ENCODE measurements at places on chromosomes 6 and 20. TPM values are rescaled to one million over a fixed set of nuclear protein-coding genes. Genes with fewer than 3 reads are reported as not detected.

DNA sequence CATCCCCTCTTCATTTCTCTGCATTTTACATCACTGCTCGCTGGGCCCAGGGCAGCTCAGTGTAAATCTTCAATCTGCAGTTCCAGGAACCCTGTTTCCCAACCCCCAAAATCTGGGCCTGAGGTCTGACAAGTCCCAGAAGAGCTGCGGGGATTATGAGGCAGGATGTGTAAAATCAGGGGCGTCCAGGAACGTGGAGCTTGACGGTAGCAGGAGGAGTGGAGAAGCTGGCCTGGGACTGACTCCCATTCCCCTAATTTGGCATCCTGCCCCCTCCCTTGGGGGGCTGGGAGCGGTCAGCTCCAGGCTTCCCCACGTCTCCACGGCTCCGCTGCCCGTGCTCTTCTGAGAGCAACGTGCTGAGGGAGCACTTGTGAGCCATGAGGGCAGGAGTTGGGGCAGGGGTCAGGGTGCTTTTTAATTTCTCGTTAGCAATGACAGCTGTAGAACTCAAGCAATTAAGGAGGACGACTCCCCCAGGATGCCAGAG is 23.4 kb upstream of the VEGFA start:
- no peak for DNase-seq

The MAFB gene
- total RNA-seq: 39.9 TPM

DNA sequence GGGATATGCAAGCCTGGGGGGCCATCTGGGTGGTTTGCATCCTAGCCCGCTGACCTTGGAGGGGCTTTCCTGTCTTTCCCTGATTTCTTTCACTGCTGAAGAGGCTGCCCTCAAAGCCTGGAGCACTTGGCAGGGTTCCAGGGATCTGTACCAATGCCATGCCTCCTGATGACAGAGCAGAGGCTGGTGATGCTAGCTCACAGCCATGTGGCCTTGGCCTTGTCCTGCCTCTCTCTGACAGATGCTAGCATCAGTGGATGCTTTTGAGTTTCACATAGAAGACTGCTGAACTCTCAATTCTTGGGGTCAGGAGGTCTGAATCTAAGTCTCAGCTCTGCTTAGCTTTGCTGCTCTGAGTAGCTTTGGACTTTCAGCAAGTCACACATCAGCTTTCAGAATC is 21.9 kb upstream of the RREB1 start:
- no peak for DNase-seq

DNA sequence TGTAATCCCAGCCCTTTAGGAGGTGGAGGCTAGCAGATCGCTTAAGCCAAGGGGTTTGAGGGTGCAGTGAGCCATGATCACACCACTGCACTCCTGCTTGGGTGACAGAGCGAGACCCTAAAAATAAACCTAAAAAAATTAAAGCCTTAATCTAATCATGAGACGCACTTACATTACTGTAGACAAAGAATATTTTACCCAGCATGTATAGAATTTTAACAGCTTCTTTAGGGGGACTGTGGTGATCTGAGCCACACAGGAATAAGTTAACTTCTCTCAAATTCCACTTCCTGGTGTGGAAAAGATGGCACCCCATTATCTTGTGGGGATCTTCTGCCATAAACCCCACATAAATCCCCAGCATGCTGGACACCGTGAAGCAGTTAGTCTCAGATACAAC is 2.3 kb upstream of the OOEP start:
- no peak for DNase-seq
